DMS79 (cell line): ENCODE measurements at places on chromosomes 4 and X.

GRCh38 chrX:108384783-108385182, 53.4 kb downstream of the COL4A6 start:
- DNase-seq = no peak

GRCh38 chr4:182640932-182641331, 276.3 kb downstream of the DCTD start:
- peak; percentile 40 for DNase-seq

DNA sequence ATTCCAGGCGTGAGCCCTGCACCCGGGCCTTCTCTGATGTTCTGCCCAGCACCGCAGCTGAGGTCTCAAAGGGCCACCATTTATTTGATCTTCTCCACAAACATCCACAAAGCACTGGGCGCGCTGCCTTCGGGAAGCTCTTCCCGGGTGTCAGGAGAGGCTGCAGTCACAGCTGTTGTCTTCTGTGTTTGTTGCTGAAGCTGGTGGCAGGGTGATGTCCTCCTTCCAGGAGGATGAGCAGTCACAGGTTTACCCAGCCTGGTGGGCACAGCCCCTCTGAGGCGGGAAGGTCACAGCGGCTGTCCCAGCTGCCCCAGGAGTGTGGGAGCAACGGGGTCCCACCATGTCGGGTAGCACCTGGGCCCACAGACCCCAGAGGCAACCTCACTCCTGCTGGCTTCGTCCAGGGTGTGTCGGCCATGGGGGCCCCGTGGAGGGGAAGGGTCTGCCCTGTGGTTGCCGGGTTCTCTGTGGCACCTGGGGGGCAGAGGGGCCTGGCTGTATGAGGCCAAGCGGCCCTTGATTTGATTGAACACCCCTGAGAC, 27.6 kb downstream of the FGFRL1 start:
- DNase-seq = no peak

DNA sequence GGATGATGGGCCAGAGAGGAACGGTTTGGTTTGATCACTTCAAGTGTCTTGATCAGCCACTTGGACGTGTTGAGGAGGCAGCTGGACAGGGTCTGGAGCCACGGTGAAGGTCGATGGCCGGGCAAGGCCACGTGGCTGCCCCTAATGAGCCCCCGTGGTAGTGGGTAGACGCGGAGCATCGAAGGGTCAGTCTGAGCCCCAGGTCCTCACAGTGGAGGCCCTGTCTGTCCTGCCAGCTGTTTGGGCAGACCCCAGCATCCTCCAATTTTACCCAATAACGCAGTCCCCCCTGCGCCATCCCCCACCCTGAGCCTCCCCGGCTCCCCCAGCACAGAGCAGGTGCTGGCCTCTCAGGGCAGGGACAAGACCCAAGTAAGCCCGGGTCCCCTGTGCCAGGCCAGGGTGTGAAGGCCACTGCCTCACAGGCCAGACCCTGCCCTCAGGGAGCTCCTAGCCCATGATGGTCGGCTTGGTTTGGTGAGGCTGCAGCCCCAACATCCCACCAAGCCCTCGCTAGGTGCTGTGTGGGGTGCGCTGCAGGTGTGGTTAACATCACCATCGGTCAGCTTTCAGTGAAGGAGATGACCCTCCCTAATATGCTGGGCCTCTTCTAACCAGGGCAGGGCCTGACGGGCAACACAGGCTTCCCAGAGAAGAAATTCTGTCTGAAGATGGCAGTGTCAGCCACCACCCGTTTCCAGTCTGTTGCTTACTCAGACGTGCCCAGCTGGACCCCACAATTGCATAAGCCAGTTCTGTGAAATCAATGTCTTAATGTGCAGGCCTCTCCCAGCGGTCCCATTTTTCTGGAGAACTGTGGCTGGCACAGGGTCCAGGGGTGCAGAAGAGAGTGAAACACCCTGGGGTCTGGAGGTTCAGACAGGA, 40.5 kb upstream of the NKX1-1 start:
- DNase-seq = no peak

DNA sequence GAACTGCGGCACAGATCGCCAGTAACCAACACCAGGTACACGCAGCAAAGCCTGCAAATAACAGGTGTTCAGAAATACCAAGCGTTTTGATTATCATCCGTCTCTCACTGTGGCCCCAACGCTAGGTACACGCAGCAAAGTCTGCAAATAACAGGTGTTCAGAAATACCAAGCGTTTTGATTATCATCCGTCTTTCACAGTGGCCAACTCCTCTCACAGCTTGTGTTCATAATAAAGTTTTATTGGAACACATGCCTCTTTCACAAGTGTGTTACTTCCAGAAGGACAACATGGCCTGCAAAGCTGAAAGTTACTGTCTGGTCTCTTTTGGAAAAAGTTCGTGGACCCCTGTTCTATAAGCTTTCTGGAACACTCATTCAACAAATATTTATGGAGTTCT, 153.1 kb downstream of the AFAP1 start:
- no peak for DNase-seq

DNA sequence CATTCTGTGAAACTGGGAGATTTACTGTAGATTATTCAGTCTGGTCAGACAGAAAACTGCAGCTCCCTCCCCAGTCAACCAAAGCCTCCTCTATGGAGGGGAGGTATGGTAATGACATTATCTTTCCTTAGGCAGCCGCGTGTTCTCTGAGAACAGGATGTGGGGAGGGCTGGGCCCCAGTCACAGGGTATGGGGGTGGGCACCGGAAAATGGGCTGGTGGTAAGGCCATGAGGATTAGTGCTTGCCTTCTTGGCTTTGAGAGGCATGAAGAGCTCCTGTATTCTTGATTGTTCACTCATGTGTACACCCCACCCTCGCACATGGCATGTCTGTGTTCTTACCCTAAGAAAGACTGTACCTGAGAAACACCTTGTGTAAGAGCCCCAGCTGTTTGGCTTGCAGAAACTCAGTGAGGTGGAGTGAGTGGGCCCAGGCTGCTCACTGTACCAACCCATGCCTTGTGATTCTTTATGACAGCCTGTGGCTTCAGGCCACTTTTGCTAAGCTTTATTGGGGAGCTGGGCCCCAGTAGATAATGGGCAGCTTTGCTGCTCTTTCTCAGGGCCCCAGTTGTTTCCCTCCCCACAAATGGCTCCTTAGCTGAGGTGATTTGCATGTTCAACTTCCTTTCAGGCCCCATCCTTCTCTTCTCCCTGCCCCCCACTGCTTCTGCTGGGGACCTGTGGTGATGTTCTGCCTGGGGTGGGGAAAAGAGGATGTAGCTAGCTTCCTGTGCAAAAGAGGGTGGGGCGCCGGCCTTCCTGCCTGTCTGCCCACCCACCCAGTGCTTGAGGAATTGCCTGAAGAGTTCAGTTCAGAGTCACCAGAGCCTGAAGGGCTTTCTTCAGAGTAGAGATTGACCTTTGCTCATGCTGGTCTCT, 30.7 kb downstream of the MSN start:
- DNase-seq = no peak
